COR-L47 (cell line): ENCODE measurements at places on chromosomes 6 and 20.

DNA sequence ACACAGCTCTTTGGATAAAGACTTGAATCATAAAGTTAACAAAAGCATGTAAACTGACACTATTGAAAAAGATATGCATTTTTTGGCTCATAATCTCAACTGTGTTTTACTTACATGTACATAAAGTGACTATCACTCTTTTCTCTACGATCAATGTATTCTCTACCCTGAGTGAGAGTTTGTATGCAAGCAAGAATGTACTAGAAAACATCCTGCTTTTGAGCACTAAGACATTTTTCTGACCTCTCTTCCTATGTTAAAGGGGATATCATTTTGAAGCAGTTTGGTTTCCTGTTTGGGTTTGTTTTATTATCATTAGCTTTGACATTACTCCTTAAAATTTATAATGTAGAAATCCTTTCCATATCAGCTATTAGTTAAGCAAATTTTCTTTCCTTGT, 910.8 kb downstream of the C6orf118 start:
- DNase-seq, result no peak

GRCh38 chr20:57025666-57026224, 240.7 kb downstream of the BMP7 start:
- DNase-seq, result no peak

DNA sequence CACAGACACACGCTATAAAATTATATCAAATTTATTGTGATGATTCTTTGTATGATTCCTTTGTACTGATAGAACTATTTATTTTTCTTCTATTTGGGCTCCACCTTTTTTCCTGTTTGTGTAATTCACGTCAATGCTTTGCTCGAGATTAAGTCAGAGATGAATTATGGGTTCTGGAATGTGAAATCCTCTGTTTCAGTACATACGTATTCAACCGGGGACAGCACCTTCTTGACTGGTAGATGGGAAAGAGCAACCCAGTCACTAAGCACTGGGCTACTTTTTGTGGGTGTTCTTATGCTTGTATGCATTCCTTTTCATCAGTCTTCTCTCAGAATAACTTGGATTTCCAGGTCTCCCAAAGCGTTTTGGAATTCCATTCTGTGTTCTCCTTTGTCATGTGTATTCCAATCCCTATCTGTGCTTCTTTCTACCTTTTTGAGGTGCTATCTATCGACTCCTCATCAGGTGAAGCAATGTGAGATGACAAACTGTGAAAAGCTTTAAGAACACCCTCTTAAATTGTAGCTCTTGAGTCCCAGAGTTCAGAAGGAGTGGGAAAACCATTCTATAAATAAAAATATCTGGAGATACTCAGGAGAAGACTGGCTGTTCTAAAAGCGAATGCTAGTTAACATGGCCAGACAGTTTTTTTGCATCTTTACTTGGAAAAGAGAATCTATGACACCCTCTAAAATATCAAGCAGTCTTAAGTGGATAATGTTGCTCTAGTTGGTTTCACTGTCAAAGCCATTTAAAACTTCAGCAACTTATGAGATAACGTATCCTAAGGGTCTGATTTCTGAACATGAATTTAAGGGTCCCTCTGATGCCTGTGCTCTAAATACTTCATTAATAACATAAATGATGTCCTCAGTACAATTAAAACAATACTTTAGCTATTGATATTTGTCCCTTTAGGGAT, 197.7 kb upstream of the PREP start:
- no peak for DNase-seq

DNA sequence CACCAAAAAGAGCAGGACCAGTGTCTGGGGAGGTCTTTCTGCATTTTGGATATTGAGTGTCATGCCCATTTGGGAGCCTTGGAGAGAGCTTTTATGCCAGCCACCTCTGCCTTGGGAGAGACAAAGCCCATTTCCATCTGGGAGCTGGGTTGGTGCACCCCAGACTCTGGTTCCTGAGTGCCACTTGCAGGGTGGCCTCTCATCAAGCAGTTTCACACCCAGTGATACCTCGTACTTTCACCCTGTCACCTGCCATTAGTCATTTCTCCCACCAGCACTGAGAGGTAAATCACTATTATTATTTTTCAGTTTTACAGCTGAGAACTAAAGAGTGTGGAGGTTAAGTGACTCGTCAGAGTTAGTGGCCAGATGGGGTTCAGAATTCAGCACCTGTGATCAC, 94.7 kb downstream of the PTPRT start:
- no peak for DNase-seq

GRCh38 chr6:116530436-116530835, 15.0 kb downstream of the TRAPPC3L start:
- DNase-seq, result peak; percentile 7

GRCh38 chr6:34657037-34657306, 39.6 kb downstream of the ILRUN start:
- DNase-seq, result peak; percentile 29

GRCh38 chr6:91796603-91797002, 1209.7 kb upstream of the MAP3K7 start:
- no peak for DNase-seq
